Skeletal muscle cell (primary cell): ENCODE measurements at places on chromosomes 1 and 21.

DNA sequence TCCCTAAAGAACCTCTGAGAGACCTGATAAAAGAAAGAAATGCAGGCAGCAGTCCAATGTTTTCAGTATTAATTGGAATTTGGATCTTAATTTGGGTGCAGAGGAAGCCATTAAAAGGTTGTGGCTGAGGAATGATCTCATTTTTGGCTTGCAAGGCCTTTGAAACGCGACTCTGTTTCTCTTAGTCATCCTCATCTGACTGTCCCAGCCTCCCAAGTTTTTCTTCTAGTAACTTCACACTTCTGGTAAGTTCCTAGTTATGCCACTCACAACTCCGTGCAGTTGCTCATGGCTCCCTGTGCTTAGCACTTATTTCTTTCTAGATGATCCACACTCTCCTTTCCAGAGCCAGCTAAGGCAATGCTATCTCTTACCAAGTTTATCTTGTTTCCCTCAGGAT is 147.4 kb upstream of the USP24 start:
- DNase-seq, result peak; percentile 46

DNA sequence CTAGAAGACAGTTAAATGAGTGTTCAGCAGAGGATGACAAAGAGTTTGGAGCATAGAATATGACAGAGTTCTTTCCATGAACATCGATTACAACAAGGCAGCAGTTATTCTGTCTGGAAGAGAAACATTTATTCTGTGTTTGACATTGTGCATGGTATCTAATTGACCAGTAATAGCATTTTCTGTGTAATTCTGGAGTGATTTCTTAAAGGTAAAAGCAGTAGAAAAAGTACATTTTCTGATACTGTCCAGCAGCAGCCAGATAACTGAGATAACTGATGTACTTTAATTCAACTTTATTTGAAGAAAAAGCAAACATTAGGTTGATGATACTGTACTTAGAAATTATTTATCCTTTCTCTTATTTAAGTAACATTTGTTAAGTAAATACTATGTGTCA is 497.1 kb downstream of the AGBL4 start:
- no peak for DNase-seq

DNA sequence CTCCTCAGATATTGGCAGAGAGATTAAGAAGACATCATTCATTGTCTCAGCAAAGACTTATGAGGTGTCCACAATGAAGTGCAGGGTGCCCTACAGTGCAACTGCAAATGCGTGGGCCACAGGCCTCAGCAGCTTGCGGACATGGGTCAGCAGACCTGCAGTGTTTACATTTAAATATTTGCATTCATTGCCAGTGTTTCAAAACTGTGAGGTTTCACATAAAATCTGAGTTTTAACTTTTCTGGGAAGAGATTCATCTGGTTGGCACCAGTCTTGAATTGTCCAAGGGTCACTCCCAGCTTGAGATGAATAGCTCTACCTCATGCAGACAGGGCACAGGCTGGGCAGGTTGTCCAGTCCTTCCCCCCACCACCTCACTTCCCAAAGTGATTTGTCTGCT is 286.8 kb upstream of the DUSP10 start:
- no peak for DNase-seq

GRCh38 chr1:213054733-213055591 is 3.9 kb downstream of the RPS6KC1 start:
- DNase-seq, result no peak

DNA sequence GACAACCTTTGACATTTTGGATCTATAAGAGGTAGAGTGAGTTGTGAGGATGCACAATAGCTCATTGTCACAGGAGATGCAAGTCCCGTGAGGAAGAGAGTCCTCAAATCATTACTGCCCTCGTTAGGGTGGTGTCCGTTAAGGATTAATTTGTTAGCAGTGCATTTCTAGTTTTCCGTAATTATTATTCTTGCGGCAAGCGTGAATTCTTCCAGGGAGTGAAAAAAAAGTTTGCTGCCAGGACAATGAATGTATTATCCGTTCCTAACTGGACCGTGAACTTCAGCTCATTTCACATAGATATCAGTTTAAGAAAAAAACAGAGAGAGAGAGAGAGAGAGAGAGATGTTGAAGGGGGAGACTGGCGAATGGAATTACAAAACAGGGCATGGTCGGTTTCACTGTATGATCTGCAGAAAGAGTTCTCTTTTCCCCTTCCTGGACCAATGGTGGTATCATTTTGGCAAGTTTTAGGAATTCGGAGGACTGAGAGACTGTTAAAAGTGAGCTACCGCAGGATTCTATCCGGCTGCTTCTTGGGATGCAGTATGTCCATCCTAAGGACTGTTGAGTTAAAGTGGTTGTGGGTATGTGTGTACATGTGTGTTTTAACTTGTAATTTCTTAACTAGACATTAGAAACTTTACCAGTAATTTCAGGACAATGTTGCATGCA is 216.0 kb upstream of the NFIA start:
- DNase-seq, result no peak

- DNase-seq, result no peak
These were observed 203.9 kb downstream of the RHOU start for GRCh38 chr1:228939001-228939691.

DNA sequence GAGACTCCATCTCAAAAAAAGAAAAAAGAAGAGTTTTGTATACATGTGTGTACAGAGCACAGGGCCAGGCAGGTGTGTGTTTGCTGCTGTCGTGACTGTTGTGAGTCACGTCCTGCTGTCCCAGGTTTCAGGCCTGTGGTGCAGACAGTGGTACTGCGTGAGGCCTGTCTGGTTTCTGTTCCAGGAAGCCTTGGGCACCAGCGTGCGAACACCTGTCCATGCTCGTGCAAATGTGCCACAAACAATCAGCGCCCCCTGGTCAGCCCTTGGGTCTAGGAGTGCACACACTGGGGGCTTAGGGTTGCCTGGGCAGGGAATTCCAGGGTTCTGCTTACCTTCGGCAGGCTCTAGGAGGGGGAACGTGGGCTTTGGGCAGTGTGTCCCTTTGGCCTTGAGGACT is 16.9 kb downstream of the GPR157 start:
- no peak for DNase-seq

DNA sequence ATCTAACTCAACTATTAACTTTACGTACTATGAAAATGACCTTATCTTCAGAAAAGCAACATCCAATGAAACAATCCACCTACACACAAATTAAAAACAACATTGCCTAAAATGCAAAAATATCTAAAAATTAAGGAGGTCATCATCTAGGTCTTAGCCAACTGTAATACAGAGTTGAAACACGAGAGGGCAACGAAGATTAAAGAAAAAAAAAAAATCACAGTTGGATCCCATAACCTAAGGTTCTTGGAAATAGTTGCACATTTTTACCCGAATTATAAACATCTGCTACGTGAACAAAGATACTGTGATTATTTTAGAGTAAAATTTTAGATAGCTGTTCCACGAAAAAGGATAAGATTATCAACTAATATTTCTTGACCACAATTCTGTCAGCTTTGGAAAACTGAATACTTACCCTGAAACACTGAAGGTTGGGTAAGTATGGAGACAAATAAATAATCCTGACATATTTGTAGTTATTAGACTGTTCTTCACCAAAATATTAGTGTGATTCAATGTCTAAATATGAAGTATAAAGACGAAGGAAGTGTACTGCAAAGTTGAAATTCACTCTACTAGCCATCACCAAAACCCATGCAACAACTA is 88.0 kb upstream of the AK4 start:
- no peak for DNase-seq

DNA sequence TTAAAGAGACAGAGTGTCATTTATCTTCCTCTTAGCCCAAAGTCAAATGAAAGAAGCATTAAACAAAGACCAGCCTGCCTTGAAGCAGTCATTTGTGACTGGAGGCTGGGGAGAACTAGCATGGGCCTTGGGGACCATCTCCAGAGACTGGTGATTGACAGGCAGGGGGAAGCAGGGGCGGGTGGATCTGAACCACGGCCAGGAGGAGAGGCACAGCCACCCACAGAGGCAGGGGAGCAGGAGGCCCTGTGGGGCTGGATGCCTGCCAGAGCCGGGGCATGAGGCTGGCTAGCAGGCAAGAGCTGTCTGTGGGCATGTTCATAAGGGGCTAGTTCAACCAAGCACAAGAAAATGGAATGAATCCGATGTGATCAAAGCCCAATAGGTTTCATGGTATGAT is 73.9 kb downstream of the PLXNA2 start:
- DNase-seq, result no peak

DNA sequence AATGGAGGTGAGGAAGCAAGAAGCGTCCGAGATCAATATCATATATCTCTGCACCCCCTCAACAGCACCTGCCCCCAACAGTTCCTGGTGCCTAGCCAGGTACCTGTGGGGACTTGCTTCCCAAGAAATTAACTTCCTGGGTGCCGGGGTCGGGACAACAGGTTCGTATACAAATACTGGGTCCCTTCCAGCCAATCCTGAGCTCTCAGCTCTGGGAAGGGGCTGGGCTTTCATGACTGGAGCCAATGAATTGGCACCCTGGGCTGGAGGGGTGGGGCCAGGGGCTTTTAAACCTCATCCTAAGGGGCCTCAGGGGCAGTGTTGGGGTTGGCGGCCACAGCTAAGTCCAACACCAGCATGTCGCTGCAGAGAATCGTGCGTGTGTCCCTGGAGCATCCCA is at the start of gene PADI3:
TSS of gene PADI3 (plus strand) at position 318 of the 400 bp plus-strand sequence. CDS start at position 358, 40 bp downstream.
- DNase-seq, result no peak

DNA sequence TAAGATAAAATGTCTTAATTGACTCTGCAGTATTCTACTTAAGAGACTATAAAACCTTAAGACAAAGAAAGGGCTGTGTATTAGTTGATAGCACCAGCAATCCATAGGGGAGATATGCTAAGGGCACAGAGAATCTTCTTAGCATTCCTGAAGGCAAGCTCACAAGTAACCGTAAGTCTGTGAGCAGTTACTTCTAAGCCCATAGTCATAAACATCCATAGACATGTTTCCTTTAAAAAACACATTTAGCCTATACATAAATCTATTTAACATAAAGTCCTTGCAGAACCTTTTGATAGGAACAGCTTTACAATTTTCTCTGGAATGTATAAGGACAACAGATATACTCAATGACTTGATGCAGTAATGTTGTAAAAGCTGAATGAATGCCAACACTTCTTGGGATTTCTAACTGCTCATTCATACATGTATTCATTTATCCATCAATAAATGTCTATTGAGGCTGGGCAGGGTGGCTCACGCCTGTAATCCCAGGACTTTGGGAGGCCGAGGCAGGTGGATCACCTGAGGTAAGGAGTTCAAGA is 6.3 kb upstream of the ERRFI1 start:
- DNase-seq, result no peak

DNA sequence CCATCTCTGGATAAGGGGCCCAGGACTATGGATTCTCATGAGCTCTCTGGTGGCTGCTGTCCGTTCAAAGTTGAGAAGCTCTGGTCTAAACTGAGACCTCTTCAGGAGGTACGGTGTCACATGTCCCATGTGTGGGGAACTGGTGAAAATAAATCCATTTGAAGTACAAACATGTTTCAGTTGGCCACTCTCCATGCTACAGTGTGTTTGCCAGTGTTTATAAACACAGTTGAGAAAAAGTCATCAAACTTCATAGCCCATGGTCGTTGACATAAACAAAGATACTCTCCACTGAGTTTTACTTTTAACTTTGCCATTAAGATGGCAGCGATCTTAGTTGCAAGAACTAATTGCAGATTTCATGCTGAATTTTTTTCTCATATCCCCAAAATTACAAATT is 72.8 kb downstream of the PSMG1 start:
- no peak for DNase-seq

- no peak for DNase-seq
These were observed 193.8 kb downstream of the KCNH1 start for GRCh38 chr1:210940081-210940617.

DNA sequence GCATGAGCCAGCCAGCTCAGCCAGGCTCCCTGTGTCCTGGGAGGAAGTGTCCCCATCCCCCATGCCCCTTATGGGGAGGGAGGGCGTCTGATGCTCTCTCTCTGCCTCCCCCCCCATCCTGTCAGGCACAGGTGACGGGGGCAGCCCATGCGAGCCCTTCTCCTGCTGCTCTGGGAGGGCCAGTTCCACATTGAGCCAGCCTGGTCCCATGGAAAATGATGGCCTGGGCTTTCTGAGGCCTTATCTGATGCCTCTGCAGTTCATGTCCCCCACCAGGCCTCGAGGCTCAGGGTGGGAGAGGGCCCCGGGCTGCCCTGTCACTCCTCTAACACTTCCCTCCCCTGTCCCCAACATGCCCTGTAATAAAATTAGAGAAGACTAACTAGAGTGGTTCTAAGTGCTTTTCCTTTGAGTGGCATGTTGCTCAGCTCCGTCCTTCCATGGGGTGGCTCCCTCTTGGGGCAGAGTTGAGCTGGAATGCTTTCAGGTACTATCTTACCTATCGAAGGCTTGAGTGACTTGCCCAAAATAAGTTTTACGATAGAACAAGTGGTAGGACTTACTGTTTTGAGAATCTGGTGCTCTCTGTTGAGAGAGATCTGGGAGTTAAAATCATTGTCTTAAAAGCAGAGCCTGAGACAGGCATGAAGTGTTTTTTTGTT is 1.8 kb upstream of the MTFR1L start:
- DNase-seq, result no peak

GRCh38 chr1:47984175-47984789 is 12.9 kb downstream of the TRABD2B start:
- no peak for DNase-seq

DNA sequence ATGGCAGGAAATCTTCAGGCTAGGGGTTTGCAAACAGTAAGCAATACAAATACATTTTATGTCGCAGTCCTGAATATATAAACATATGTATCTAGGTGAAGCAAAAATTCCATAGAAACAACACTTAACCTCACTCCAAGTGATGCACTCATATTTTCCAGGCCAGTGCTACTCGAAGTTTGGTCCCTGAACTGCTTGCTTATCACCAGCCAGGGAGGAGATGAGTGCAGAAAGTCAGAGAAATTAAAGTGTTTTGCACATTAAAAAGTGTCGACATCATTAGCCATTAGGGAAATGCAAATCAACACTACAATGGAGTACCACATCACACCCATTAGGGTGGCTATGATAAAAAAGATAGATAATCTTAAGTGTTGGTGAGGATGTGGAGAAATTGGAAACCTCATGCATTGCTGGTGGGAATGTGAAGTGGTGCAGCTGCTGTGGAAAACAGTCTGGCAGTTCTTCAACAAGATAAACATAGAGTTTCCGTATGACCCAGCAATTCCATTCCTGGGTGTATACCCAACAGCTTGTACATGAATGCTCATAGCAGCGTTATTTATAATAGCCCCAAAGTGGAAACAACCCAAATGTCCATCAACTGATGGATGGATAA is 70.5 kb upstream of the CSF1 start:
- no peak for DNase-seq

GRCh38 chr1:6440198-6441126 is 15.9 kb downstream of the ESPN start:
- no peak for DNase-seq

DNA sequence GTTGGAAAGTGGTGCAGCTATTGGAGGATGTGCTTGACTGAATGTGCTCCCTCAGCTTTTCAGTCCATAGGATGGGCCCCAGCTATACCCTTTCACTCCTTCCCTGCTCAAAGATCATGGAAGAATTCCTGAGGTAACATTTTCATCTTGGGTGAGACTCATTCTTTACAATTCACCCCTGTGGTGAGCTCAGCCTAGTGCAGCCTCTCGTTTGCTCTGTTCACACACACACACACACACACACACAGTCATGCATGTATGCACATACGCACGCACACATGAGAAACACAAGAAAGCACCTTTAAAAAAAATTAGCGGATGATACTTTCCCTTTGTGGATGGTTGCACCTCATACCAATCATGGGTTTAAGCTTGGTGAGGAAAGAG is 25.8 kb downstream of the CCN1 start:
- DNase-seq, result no peak

- no peak for DNase-seq
These were observed 1.0 kb downstream of the EGLN1 start for GRCh38 chr1:231420959-231421545.

GRCh38 chr1:181662606-181663005 is 179.3 kb downstream of the CACNA1E start:
- DNase-seq, result no peak

- DNase-seq, result peak; percentile 85
These were observed 1.4 kb upstream of the IRF2BP2 start for GRCh38 chr1:234611225-234611846.
